GM19239 (cell line): ENCODE measurements at places on chromosomes 7 and 10.

DNA sequence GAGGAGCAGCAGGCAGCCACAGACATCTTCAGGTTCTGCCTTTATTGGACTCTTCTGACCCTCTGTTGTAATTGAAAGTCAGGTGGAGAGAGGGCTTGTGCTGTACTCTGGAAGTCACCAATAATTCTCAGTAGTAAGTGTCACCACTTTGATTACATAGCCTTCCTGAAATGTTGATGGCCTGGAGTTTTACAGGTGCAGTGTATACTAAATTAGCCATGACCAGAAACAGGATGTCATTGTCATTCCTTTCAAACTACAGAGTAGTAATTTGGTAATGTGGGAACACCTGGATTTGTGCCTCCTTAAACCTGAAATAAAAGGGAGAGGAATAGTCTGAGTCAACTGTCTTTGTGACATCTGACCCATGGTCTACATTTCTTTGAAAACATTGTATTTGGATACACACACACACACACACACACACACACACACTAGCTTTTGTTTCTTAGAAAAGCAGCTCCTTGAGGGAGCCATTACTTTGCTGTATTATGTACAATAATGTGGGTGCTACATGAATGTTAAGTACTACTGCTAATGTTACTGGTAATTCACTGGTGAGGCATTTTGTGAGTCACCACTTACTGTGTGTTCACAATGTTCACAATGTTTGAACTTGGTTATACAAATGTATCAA is 19.6 kb downstream of the ARL4A start:
- DNase-seq = no peak

- DNase-seq = no peak
Observed at GRCh38 chr7:151585744-151586393, 66.2 kb upstream of the RHEB start.

- no peak for DNase-seq
Observed at GRCh38 chr10:50248062-50248461, 3.3 kb downstream of the ASAH2 start.

DNA sequence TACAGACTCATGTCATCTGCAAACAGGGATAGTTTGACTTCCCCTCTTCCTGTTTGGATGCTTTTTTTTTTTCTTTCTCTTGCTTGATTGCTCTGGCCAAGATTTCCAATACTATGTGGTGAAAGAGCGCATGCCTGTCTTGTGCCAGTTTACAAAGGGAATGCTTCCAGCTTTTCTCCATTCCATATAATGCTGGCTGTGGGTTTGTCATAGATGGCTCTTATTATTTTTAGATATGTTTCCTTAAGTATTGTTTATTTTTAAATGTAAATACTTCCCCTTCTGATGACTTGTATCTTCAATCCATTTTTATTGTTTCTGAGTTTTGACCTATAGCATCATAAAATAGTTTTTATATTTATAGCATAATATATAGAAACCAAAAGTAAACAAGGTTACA is 17.9 kb downstream of the FAM237B start:
- DNase-seq = no peak

DNA sequence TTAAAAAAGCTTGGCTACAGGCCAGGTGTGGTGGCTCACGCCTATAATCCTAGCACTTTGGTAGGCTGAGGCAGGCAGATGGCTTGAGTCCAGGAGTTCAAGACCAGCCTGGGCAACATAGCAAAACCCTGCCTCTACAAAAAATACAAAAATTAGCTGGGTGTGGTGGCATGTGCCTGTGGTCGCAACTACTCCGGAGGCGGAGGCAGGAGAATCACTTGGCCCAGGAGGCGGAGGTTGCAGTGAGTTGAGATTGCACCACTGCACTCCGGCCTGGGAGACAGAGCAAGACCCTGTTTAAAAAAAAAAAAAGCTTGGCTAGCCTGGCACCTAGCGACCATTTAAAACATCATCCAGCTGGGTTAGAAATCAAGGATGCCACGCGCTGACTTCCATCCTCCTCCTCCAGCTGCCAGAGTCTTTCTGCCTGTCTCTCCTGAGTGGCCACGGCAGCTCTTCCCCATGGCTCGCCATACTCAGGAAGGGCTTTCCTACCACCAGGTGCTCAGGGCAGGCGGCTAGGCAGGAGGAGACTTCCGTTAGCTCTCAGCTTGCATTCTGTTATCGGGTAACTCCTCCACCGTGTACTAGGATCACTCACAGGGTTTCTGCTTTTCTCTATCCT is 45.0 kb downstream of the DENND2A start:
- DNase-seq = no peak
